Lung (tissue), 17 donors: ENCODE measurements at places on chromosomes 7 and 10. TPM values are rescaled to one million over a fixed set of nuclear protein-coding genes. Genes with fewer than 3 reads are reported as not detected.

- DNase-seq, result no peak
- no peaks in the 10 kb centered on the region for H3K4me1 ChIP-seq
- H3K36me3 ChIP-seq, result peaks cover 23% of the 10 kb centered on the region
- H3K27ac ChIP-seq, result no peak overlapping the region
- no peaks in the 10 kb centered on the region for H3K27me3 ChIP-seq
Measured at GRCh38 chr7:77631820-77632219, 64.4 kb upstream of the RSBN1L start.

- H3K27me3 ChIP-seq, result no peaks in the 10 kb centered on the region
- H3K36me3 ChIP-seq, result no peaks in the 10 kb centered on the region
- no peak for DNase-seq
- no peaks in the 10 kb centered on the region for H3K4me1 ChIP-seq
- H3K27ac ChIP-seq, result no peak overlapping the region
Measured at GRCh38 chr10:25125201-25125611, 49.6 kb upstream of the GPR158 start.

The TMEM139 gene
- total RNA-seq, result 12.2 TPM

GRCh38 chr10:21318540-21319167, 206.8 kb downstream of the SKIDA1 start:
- H3K4me1 ChIP-seq, result peaks cover 19% of the 10 kb centered on the region
- no peaks in the 10 kb centered on the region for H3K36me3 ChIP-seq
- no peaks in the 10 kb centered on the region for H3K27me3 ChIP-seq
- no peak overlapping the region for H3K27ac ChIP-seq
- peak; percentile 29 for DNase-seq

GRCh38 chr10:61986788-61987492, 85.4 kb downstream of the ARID5B start:
- H3K36me3 ChIP-seq, result no peaks in the 10 kb centered on the region
- no peak overlapping the region for H3K4me3 ChIP-seq
- H3K27me3 ChIP-seq, result no peaks in the 10 kb centered on the region
- H3K27ac ChIP-seq, result no peak overlapping the region

DNA sequence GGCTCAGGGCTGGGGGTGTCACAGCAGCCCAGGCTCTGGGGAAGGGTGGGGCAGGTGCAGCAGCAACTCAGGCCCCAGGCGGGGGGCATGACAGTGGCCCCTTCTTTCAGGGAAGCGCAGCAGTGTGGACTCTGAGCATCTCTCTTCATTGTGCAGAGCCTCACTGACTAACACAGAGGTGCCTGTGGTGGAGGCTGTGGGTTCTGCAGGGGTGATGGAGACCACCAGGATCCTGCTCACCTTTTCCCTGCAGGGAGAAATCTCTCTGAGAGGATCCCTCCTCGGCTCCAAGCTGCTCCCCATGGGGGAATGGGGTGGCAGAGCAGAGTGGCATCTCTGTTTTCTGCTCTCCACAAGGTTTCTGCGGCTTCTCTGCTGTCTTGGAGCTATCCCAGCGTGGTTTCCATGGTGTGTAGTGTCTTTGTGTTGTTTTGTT, 37.8 kb upstream of the SHH start:
- H3K36me3 ChIP-seq, result no peaks in the 10 kb centered on the region
- DNase-seq, result no peak
- no peak overlapping the region for H3K27ac ChIP-seq
- H3K27me3 ChIP-seq, result no peaks in the 10 kb centered on the region

The KCP gene
- 3.9 TPM for total RNA-seq

GRCh38 chr10:69055241-69055640, 32.7 kb upstream of the SRGN start:
- no peaks in the 10 kb centered on the region for H3K36me3 ChIP-seq
- no peak overlapping the region for H3K4me3 ChIP-seq
- DNase-seq, result no peak
- no peak overlapping the region for H3K27ac ChIP-seq
- H3K4me1 ChIP-seq, result no peaks in the 10 kb centered on the region

- H3K27ac ChIP-seq, result no peak overlapping the region
- H3K4me3 ChIP-seq, result no peak overlapping the region
- H3K27me3 ChIP-seq, result no peaks in the 10 kb centered on the region
Measured at GRCh38 chr10:70880077-70880534, 8.3 kb downstream of the PCBD1 start.
